ENCODE measurements at places on chromosomes 5 and 9.
A peak's percentile ranks its signal among the peaks of the same experiment; 100 is the strongest.

DNA sequence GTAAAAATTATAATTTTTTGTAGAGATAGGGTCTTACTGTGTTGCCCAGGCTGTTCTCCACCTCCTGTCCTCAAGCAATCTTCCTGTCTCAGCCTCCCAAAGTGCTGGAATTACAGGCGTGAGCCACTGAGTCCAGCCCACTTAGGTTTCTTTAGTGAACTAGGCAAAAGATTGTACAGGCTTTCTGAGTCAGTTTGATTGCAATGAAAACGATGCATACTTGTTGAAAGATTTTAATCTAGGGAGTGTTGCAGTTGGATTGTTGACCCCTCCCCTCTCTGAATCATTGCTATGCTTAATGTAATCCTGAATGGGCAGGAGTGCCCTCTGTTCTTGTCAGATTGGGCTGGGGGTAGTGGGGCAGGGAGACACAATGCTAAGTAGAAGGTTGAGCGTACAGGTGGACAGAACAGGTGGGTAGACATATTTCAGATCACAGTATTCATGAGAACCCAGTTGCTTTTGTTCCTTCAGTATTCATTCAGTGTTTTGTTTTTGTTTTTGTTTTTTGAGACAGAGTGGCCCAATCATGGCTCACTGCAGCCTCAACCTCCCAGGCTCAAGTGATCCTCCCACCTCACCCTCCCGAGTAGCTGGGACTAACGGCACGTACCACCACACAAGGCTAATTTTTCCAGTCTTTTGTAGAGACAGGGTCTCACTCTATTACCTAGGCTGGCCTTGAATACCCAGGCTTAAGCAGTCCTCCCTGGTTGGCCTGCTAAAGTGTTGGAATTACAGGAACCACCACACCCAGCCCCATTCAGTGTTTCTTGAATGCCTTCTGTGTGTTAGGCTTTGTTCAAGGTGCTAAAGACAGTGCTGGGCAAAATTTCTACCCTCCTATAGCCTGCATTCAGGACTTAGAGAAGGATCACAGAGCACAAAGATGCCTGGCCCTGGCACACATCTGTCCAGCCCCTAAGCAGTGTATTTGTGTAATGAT lies 70.1 kb downstream of the KIAA1958 start:
- DNase-seq: no peak

GRCh38 chr9:123943671-123944070 lies 13.7 kb upstream of the DENND1A start:
- DNase-seq: no peak

DNA sequence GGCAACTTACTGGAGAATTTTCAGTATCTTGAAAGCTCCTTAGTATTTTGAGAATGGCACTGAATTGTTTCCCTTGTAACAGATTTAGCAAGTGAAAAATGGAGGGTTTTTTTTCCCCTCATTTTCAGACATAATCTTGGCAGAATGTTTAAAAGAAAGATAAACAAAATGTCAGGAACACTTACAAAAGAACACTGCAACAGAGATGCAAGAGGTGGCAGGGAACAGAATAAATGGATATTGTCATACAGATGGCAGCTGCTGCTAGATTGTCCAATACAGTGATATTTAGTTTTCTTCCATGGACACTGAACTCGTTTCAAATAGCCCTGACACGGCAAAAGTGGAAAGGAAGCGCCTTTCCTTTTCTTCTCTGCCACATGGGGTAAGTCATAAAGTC lies 76.9 kb upstream of the ZNF608 start:
- DNase-seq: no peak

DNA sequence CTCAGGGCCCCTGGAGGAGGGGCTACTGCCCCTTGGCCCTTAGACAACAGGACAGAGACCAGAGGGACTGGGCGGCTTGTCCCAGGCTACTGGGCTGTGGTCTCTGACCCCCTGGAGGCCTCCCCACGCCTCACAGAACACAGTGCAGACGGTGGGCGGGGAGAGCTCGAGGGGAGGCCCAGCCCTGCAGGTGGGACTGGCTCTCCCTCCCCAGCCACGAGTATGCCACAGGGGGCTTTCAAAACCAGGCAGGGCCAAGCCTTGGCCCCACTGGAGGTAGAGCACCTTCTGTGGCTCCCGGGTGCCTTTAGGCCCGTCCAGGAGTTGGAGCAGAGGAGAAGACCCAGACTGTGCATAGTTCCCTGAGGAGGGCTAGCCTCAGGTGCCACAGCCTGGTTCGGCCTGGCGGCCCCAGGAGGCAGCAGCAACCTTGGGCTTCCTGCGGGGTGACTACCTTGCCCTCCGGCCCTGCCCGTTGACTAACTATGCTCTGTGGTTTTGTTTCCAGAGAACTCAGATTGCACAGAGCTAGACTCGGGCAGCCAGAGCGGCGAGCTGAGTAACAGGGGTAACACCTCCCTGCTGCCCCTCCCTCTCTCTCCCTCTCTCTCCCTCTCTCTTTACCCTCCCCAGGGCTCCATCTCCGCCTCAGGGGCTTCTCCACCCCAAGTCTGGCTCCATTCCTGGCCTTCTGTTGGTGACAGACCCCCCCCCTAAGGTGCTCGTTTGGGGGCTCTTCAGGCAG lies 15.5 kb downstream of the CARD19 start:
- no peak for DNase-seq

GRCh38 chr5:91741764-91742505 lies 358.8 kb upstream of the ARRDC3 start:
- no peak for DNase-seq

DNA sequence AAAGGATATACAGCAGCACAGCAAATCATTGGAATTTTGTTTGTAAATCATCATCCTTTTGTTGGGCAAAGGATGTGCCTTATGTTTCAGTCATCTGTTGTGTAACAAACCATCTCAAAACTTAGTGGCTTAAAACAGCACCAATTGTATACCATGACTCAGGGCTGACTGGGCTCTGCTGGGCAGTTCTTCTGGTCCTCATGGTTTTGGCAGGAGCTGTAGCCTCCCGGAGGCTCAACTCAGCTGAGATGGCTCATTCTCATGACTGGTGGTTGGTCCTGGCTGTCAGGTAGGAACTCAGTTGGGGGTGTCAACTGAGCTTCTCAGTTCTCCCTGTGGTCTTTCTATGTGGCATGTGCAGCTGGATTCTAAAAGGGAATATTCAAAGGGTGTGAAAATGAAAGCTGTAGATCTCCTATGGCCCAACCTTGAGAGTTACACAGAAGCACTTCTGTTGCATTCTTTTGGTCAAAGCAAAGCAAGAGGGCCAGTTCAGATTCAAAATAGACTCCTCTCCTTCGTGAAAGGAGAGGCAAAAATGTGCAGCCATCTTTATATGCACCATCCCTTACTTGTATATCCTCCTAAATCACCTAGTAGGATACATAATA lies 39.1 kb upstream of the CPEB4 start:
- no peak for DNase-seq

- peak; percentile 84 for DNase-seq
Measured at GRCh38 chr5:109455598-109456096, 45.9 kb upstream of the PJA2 start.

- peak; percentile 97 for DNase-seq
Measured at GRCh38 chr5:150458802-150459557, 9.4 kb upstream of the RPS14 start.

GRCh38 chr5:125503946-125504345 lies 757.5 kb upstream of the ZNF608 start:
- no peak for DNase-seq

DNA sequence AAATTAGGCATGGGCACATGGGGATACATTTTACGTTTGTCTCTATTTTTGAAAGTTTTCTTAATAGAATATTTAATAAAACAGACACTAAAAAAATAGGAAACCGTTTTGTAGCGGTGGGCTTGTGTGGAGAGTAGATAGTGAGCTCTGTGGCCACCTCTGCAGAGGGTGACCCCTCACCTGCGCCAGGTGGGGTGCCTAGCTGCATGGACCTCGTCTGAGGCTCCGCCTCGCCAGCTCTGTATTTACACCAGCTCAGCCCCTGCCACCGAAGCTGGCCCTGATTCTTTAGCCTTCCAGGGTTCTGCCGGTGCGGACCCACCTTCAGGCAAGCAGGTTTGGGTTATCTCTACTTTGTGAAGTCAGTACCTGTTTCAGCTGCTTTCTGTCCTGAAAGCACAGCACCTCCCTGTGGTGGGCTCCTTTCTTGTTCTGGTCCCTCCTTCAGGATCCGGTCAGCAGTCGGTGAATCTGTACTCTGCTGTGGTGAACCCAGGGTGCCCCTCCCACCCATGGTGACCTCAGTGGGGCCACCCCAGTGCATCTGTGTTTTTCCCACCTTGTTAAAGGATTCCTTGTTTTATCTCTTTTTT lies 105.2 kb upstream of the CACNA1B start:
- no peak for DNase-seq

DNA sequence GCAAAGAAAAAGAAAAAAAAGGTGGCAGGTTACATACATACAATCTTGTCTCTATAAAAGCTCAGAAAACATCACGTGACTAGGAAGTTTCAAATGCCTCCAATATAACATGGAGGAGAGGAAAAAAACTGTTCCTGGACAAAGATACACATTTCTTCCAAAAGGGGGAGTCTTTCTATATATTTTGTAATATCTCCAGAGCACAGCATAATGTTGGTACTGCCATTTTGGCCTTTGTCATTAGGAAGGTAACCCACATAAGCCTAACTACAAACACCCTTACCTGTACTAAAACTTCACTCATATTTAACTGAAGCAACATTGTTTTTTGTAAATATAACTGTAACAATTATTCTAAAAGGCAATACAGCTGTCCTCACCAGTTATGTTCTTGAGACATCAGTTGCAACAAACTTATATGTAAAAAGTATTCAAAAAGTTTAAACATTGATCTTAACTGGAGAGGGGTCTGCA lies 1.2 kb upstream of the BTF3 start:
- DNase-seq: no peak

- no peak for DNase-seq
Measured at GRCh38 chr5:41966401-41967105, 41.5 kb downstream of the FBXO4 start.

Measured in lower leg skin (tissue), 4 donors.